ENCODE measurements at places on chromosomes 1 and 21.

GRCh38 chr1:24961961-24962861 is 32.1 kb upstream of the RUNX3 start:
- DNase-seq: no peak

- DNase-seq: no peak
Observed at GRCh38 chr1:40824591-40825434, 37.4 kb downstream of the CITED4 start.

DNA sequence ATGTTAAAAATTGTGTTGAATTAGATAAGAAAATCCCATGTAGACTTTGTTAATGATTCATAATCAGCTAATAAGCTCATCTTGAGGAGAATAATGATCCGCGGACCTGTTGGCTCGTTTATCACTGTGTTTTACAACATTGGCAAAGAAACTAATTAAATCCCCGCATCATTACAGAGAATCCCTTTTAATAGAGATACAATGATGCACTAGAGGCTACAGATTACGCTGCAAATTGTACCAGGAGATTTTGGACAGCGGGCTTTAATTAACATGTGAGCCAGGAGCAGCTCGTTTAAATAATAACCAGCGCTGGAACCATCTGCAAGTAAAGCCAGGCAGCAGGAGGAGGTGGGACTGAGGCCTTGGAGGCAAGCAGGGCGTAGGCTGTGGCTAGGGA is 280.3 kb upstream of the POU3F1 start:
- no peak for DNase-seq

DNA sequence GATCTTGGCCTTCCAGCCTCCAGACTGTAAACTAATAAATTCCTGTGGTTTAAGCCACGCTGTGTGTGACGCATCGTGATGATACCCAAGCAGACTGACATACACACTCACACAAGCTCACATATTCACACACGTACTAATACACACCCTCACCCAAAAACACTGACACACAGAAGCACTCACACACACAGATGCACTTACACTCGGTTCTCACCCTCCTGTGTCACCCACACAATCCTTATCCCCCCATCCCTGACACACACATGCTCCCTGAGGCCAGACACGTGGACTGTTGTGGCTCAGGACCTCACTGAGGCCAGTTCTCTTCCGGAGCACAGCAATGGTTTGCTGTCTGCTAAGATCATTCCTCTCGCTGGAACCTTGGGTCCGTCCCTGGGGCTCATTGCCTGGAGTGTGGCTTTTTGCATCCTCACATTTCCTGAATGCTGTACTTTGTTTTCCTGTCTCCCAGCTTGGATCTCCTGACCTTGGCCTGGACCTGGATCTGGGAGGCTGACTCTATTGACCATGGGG is 76.9 kb upstream of the LYST start:
- no peak for DNase-seq

DNA sequence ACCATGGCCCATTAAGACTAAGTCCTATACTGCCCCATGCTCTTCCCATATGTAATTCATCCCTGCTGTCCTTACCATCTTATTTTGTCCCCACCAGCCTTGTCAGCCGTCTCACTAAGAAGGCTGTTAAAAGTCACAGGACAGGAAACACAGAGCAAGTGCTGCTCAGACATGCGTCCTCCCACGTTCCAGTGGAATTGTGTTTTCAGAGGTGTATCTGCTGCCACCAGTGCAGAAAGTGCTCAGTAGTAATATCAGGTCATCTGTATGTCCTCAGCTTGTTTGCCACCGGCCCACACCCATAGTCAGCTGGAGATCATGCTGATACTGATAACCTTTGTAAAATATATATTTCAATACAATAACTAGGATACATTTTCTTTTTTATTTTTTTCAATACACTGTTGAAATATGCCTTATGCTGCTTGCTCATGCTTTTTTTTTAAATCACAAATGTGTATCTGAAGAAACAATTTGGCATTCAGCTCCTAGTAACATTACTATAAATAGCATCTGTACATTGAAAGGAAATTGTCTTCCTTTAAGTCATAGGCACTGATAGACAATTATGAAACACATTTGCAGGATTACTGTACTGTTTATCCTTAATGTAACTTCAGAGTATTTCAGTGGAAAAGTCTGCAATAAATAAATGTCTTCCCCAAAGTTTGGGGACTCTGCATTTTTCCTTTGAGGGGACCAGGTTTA is 156.9 kb downstream of the EDEM3 start:
- DNase-seq: no peak

- no peak for DNase-seq
Observed at GRCh38 chr21:32909393-32909792, 116.3 kb upstream of the OLIG2 start.
